CD4-positive, alpha-beta T cell treated with Interleukin-10 for 1 hour (primary cell): ENCODE measurements at places on chromosomes 1 and 21.

DNA sequence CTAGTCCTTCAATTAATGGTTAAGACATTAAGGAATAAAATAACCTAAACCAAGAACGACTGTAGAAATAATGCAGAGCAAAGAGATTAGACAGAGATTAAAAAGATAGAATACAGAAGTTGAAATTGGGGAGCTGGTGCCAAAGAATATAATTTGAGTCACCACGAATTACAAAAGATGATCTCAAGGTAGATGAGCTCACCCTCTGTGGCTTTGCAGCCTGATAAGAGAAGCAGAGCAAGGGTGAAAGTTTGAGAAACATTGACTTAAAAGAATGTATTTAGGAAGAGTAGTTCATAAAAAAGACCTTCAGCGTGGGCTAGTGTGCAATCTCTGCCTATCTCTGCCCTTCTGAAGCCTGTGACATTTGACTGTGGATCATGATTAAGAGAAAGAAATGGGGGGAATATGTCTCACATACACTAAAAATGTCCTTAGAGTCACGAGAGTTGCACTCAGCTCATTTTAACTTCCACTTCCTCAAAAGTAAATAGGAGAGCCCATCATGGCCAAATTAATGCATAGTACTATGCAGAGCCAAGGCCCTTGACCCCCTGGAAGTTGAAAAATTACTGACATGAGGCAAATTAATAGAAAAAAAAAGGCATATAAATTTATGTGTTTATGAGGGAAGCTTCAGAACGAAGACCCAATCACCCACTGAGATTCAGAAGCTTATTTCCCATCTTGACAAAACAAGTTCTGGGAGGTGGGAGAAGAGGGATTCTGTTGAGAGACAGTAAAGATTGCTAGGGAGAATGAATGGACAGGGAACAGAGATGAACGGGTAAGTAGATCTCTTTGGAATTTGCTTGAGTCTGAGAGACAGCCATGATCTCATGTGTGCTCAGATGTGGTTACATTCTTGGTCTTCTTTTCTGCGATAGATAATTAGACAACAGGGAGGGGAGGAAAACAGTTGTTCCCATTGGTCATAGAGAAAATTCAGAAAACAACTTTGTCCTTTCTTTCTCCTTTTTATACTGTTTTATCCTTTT lies 395.4 kb upstream of the LRRC7 start:
- DNase-seq, result no peak

- DNase-seq, result no peak
Observed at GRCh38 chr1:89705901-89706699, 73.2 kb downstream of the LRRC8C start.

DNA sequence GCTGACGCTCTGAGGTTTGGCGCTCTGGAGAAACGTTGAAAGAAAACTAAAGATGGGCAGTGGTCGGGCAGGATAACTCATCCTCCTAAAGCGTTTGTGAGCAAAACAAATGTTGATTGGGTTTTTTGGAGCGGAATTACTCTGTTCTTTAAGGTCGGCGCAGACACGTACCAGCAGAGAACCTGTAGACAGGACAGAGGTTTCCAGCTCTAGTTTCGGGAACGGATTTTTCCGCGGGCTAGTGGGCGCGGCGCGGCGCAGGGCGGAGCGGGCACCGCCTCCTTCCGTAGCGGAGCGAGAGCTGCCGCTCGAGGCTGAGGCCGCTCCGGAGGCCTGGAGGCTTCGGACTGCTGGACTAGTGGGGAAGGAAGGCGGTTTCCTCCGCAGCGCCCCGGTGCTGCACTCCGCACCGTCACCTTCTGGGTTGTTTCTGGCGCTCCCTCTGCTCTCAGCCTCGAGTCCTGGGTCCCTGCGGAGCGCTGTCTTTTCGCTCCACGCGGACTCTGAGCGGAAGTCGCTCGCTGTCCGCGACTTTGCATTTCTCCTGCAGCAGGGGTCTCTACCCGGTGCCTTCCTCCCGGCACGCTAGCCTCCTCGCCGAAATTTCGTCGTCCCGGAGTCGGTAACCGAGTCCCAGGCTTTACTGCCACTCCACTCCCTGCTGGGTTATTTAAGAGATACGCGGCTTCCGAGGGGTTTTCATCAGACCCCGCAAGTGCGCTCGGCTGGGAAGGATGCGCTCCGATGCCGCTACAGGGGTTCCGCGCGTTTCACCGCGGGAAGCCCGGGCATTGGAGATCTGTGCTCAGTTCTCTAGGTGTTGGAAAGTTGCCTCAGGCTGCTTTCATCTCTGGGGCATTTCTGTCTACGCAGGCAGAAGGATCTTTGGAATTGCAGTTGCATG lies 7.0 kb downstream of the FOXD2 start:
- DNase-seq, result peak; percentile 19

DNA sequence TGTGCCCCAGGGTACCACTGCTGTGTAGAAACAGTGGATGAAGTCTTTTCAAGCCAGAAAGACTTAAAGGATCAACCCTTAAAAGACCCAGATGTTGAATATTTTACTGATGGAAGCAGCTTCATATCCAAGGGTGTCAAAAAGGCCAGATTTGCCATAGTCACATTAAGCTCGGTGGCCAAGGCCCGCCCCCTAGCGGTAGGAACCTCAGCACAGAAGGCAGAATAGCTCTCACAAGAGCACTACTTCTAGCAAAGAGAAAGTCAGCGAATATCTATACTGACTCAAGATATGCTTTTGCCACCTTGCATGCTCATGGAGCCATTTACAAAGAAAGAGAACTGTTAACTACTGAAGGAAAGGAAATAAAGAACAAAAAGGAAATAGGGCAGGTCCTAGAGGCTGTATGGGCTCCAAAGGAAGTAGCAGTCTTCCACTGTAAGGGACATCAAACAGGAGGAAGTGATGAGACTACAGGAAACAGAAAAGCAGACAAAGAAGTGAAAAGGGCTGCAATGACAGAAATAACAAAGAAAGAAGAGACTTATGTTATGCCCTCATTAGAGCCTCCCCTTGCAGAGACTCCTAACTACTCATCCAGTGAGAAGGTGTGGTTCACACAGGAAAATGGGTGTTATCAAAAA lies 90.5 kb downstream of the LIPI start:
- DNase-seq, result peak; percentile 7

- DNase-seq, result no peak
Observed at GRCh38 chr1:83626603-83627002, 372.3 kb downstream of the TTLL7 start.

- no peak for DNase-seq
Observed at GRCh38 chr1:33297911-33298622, 22.8 kb downstream of the A3GALT2 start.

- DNase-seq, result no peak
Observed at GRCh38 chr1:209411491-209411929, 172.0 kb upstream of the CAMK1G start.
